ENCODE measurements at places on chromosomes 16 and 17. TPM values are rescaled to one million over a fixed set of nuclear protein-coding genes. Genes with fewer than 3 reads are reported as not detected.
A peak's percentile ranks its signal among the peaks of the same experiment; 100 is the strongest.

- peak; percentile 81 for DNase-seq
These were observed at the start of gene ARL4D for GRCh38 chr17:43398724-43399595. ARL4D (plus strand) TSS chr17:43398993; CDS start chr17:43399733, 740 bp downstream.

- no peak for DNase-seq
These were observed 1.1 kb upstream of the RASD1 start for GRCh38 chr17:17497065-17497844.

DNA sequence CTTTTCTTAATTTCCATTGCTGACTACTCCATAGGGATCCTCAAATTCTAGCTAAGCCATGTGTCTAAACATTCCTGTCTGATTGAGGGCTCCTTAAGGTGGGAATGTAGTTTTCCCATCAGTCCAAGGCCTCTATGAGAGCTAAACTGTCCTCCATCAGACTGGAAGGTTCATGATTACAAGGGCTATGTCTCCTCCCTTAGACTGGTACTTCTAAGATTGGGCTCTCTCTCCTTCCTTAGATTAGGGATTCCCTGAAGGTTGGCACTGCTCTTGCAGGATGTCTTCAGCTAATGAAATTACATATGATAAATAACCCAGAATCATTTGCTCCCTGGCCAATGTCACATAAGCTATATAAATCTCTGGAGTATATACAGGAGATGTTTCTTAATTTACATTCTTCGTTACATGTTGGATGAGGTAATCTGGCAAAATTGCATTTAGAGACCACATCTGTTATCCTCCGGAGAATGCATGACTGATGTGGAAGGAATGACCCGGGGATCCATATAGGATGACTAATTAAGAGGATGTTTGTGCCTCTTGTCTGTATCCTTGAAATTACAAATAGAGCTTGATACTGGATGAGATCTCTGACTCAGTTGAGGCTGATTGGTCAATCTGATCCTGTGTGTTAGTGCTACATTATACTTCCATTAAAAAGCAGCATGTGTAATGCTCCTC is 14.2 kb downstream of the B4GALNT2 start:
- DNase-seq, result no peak

GRCh38 chr17:13594762-13595598 is 6.7 kb downstream of the HS3ST3A1 start:
- DNase-seq, result peak; percentile 40

GRCh38 chr17:52824542-52824941 is 666.0 kb upstream of the CA10 start:
- DNase-seq, result no peak

DNA sequence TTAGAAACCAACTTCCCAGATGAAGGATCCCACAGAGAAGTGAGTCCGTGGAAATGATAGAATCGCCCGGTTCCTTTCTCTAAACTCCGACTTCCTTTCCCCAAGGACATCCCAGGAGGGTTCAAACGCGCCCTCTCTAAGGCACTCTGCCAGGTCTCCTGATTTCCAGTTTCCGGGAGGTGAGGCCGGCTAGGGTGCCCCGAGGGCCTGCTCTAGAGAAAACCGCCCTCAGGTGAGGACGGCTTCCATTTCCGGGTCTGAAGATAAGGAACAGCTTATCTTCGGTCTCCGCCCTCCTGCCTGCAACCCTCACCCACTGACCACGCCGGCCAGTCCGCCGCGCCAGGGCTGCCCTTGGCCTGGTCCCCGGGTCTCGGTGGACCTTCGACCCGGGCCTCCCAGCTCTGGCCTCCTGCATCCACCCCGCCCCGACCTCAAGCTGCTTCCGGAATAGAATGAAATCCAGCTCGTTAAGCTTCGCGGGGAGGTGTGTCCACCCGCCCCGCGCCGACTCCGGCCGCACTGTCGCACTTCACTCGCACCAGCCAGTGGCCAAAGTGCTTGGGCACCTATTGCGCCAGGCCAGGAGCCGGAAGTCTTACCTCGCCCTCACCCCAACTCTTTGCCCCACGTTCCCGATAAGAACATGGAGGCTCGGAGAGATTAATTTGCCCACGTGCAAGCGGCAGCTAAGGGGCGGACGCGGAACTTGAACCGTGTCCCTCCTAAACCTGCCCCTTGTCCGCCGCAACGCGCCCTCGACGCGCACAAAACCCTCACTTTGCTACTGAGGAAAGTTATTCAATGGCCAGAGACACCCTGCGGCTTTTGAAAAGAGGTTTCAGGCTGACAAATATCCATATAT is 836 bp upstream of the MMP15 start:
- DNase-seq, result no peak

GRCh38 chr17:42403150-42403549 is 14.9 kb upstream of the STAT3 start:
- no peak for DNase-seq

DNA sequence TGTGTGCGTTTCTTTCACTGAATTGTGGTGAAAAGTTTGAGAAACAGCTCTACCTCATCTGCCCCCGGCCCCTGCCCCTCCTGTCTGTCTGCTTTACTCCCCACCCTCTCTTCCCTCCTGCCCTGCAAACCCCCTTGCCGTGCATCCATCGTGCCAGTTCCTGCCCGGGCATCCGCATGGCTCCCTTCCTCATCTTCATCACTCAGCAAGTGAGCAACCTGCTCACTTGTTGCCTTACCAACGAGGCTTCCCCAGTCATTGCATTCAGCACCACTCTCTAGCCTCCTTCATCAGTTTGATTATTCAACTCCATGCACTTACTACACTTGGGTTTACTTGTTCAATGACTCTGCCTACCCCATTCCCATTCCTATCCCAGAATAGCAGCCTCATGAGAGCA is 34.8 kb upstream of the SDK2 start:
- DNase-seq, result no peak

DNA sequence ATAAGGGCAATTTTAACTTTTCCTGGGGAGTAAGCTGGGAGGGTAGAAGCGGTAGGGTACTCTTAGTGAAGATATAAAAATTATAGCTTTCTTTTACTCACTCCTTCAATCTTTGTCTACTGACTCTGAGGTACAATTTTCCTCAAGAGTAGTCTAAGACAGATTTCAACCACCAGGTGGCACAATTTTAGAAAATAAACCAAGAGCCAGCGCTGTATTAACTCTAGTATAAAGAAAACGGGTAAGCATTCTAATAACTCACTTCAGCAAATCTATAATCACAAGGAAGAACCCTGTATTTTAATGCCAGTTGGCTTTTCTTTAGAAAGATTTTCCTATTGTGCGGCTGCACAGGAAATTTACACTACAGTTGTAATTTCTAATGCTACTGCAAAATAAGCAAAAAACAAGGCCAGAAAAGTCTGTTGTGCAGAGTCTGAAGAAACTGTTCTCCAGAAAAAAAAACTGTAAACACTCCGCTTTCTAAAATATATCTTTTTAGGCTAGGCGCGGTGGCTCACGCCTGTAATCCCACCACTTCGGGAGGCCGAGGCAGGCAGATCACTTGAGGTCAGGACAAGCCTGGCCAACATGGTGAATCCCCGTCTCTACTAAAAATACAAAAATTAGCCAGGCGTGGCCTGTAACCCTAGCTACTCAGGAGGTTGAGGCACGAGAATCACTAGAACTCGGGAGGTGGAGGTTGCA is 1.9 kb downstream of the CMC2 start:
- no peak for DNase-seq

GRCh38 chr16:4419402-4419959 is 3.1 kb upstream of the CORO7 start:
- DNase-seq, result no peak

GRCh38 chr17:57085448-57086068 is 512 bp downstream of the AKAP1 start:
- DNase-seq, result peak; percentile 80

TNFRSF17 gene
- total RNA-seq, result 2.0 TPM

DCAF7 gene
- 26.1 TPM for total RNA-seq

GUCY2D gene
- under 0.01 TPM for total RNA-seq

MRC2 gene
- 13.5 TPM for total RNA-seq

NPIPA2 gene
- total RNA-seq, result 0.41 TPM

MTSS2 gene
- 25.7 TPM for total RNA-seq

CA7 gene
- total RNA-seq, result not detected

PRSS36 gene
- 1.6 TPM for total RNA-seq

Data from frontal cortex (tissue), 4 donors.